ENCODE measurements at places on chromosomes 6 and 20.

DNA sequence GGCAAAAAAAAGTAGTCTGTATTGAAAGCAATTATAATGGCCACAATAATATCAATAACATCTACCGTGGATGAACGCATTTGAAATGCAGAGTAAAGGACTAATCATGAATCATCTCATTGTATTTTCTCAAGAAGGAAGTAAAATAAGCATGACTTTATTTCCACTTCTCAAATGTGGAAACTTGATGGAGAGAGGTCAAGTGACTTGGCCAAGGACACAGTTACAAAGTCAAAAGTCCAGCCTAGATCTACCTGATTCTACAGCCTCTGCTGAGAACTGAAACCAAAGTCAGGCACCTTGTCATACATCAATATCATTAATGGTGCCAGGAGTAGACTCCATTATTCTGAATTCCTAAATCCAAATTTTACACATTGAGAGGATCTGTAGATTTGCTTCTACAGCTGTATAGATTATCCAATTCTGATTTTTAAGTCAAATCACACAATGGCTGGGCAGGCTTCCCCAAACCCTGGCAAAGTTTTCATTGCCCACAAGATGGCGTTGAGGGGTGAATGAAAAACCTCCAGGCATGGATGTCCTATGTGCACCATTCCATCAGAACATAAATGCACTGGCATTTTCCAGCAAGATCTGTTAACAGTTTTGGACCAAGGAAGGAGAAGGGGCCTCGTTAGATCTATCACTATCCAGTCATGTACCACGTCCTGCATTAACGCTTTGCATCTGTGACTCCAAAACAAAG is 423.1 kb downstream of the MAFB start:
- H3K4me1 ChIP-seq, result no peaks in the 10 kb centered on the region
- no peaks in the 10 kb centered on the region for H3K27me3 ChIP-seq
- DNase-seq, result no peak
- no peak overlapping the region for H3K27ac ChIP-seq

GRCh38 chr6:132330759-132331158 is 70.5 kb downstream of the MOXD1 start:
- no peak overlapping the region for H3K4me3 ChIP-seq
- H3K27me3 ChIP-seq, result no peaks in the 10 kb centered on the region
- H3K4me1 ChIP-seq, result no peaks in the 10 kb centered on the region
- no peaks in the 10 kb centered on the region for H3K36me3 ChIP-seq

GRCh38 chr20:38121741-38122140 is 43.3 kb downstream of the TGM2 start:
- no peaks in the 10 kb centered on the region for H3K27me3 ChIP-seq
- DNase-seq, result no peak
- no peaks in the 10 kb centered on the region for H3K36me3 ChIP-seq
- no peak overlapping the region for H3K4me3 ChIP-seq
- no peak overlapping the region for H3K27ac ChIP-seq

DNA sequence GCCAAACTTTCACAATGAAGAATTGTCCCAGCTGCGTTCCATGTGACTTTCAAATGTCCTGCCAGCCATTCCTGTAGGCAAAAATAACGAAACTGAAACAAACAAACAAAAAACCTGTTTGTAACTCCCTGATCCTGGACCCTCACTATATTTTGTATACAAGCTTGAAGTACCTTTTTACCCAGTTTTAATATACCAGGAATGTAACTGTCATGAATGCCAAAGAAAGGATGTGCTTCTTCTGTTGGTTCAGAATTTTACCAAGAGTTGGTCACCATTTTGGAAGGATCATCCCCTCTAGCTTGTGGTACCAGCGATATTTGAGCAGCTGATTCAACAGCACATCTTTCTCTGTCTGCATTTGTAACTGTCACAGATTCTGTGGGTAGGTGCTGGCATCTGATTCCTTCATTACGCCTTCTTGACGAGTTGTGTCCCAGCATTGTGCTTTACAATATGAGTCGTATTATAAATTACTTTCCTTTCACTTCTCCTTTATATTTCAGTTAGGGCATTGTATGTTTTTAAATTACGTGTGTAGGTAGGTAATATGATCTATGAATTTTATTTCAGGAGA is 93.9 kb downstream of the DLGAP4 start:
- no peak overlapping the region for H3K27ac ChIP-seq
- H3K4me1 ChIP-seq, result no peaks in the 10 kb centered on the region
- H3K4me3 ChIP-seq, result no peak overlapping the region
- no peak for DNase-seq
- no peaks in the 10 kb centered on the region for H3K36me3 ChIP-seq
- peaks cover 68% of the 10 kb centered on the region for H3K27me3 ChIP-seq

- DNase-seq, result no peak
- no peaks in the 10 kb centered on the region for H3K36me3 ChIP-seq
- no peaks in the 10 kb centered on the region for H3K4me1 ChIP-seq
- H3K27me3 ChIP-seq, result no peaks in the 10 kb centered on the region
- H3K4me3 ChIP-seq, result no peak overlapping the region
Measured at GRCh38 chr6:115064680-115065079, 721.9 kb upstream of the HS3ST5 start.

DNA sequence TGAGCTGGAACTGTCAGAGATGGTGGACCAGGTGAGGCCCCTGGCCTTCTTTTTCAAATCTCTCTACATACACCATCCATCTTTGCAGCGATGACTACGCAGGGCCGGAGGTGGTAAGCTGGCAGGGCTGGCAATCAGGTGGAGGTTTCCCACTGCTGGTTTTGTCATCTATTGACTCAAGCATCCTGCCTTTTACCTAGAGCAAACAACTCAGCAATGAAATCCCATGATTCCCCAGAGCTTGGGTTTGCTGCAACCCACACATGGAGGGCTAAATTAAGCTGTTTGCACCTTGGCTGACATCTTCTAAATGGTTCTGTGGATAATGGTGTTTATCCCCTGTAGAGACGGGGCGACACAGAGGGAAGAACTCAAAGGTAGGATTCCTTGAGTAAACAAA is 170.2 kb downstream of the SCP2D1 start:
- no peak overlapping the region for H3K4me3 ChIP-seq
- no peaks in the 10 kb centered on the region for H3K36me3 ChIP-seq
- no peak overlapping the region for H3K27ac ChIP-seq
- no peaks in the 10 kb centered on the region for H3K27me3 ChIP-seq
- no peaks in the 10 kb centered on the region for H3K4me1 ChIP-seq

GRCh38 chr6:41700463-41701347 is 34.7 kb downstream of the TFEB start:
- H3K27ac ChIP-seq, result no peak overlapping the region
- H3K36me3 ChIP-seq, result no peaks in the 10 kb centered on the region
- H3K4me1 ChIP-seq, result peaks cover 11% of the 10 kb centered on the region
- no peaks in the 10 kb centered on the region for H3K27me3 ChIP-seq

GRCh38 chr20:35615667-35616464 is at the start of gene SPAG4:
TSS of gene SPAG4 (plus strand) at chr20:35615829. CDS start at chr20:35616004, 175 bp downstream.
- H3K4me3 ChIP-seq, result peak within 1 kb of the TSS; percentile 70
- no peaks in the 10 kb centered on the region for H3K36me3 ChIP-seq
- H3K27ac ChIP-seq, result peak within 1 kb of the TSS; percentile 88
- H3K27me3 ChIP-seq, result no peaks in the 10 kb centered on the region
- peak; percentile 100 for DNase-seq

GRCh38 chr6:131795366-131795765 is 12.5 kb upstream of the ENPP1 start:
- H3K36me3 ChIP-seq, result no peaks in the 10 kb centered on the region
- no peak overlapping the region for H3K27ac ChIP-seq
- DNase-seq, result no peak
- H3K4me3 ChIP-seq, result no peak overlapping the region
- no peaks in the 10 kb centered on the region for H3K27me3 ChIP-seq

GRCh38 chr6:108966855-108967755 is 118.9 kb downstream of the ARMC2 start:
- no peaks in the 10 kb centered on the region for H3K36me3 ChIP-seq
- no peak overlapping the region for H3K4me3 ChIP-seq
- no peak overlapping the region for H3K27ac ChIP-seq
- H3K27me3 ChIP-seq, result no peaks in the 10 kb centered on the region
- peaks cover 9% of the 10 kb centered on the region for H3K4me1 ChIP-seq
- no peak for DNase-seq

- H3K27me3 ChIP-seq, result no peaks in the 10 kb centered on the region
- no peaks in the 10 kb centered on the region for H3K4me1 ChIP-seq
- H3K4me3 ChIP-seq, result no peak overlapping the region
- H3K27ac ChIP-seq, result no peak overlapping the region
- H3K36me3 ChIP-seq, result no peaks in the 10 kb centered on the region
Measured at GRCh38 chr6:150535151-150535804, 64.4 kb upstream of the PLEKHG1 start.

- H3K36me3 ChIP-seq, result no peaks in the 10 kb centered on the region
- H3K27me3 ChIP-seq, result no peaks in the 10 kb centered on the region
- peaks cover 22% of the 10 kb centered on the region for H3K4me1 ChIP-seq
Measured at GRCh38 chr20:13694420-13695150, 55.9 kb upstream of the TASP1 start.

DNA sequence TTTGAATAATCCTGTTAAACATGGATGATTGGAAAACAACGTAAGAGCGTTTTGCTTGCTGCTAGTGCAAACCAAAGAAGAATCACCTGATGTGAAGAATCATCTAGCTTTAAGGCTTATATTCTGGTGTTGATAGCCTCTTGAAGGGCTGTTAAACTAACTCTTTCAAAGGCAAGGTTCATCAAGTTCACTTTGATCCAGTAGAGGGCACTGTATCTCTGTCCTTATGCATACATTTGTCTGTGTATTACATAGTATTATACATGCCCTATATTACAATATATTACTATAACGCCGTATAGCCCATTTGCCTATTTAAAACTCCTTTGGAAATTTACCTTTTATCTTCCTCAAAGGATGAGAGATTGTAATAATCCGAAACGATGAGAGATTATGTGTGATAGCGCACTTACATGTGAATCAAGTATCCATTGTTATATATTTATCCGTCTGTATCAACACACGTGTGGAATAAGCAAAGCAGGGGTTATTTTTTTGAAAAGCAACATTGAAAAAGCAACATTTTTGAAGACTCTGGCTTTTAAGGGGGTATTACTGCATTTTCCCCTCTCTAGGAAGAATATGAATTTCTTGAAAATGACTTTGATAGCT is 50.8 kb upstream of the NRN1 start:
- H3K36me3 ChIP-seq, result no peaks in the 10 kb centered on the region
- H3K27ac ChIP-seq, result no peak overlapping the region
- no peaks in the 10 kb centered on the region for H3K4me1 ChIP-seq
- H3K4me3 ChIP-seq, result no peak overlapping the region

DNA sequence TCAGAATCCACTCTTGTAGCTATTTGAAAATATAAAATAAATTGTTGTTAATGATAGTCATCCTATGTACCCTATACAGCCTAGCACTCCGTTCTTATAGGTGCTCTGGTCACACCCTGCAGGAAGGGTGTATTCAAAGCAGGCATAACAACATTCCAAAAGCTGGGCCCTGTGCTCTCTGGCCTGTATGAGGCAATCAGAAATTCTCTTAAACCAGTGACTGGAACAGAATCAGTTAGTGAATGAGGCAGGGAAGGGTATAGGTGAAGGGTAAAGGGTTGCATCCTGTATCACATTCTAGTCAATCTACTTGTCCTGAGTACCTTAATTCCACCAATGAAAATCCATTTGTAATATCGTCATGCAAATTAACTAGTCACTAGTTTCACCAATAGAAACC is 154.5 kb upstream of the ZNF217 start:
- no peaks in the 10 kb centered on the region for H3K4me1 ChIP-seq
- H3K27ac ChIP-seq, result no peak overlapping the region
- no peaks in the 10 kb centered on the region for H3K27me3 ChIP-seq
- H3K36me3 ChIP-seq, result no peaks in the 10 kb centered on the region
- H3K4me3 ChIP-seq, result no peak overlapping the region

GRCh38 chr6:26295691-26296555 is 69.1 kb upstream of the BTN3A2 start:
- no peaks in the 10 kb centered on the region for H3K27me3 ChIP-seq
- H3K4me3 ChIP-seq, result no peak overlapping the region
- no peaks in the 10 kb centered on the region for H3K4me1 ChIP-seq
- DNase-seq, result no peak
- H3K27ac ChIP-seq, result no peak overlapping the region

DNA sequence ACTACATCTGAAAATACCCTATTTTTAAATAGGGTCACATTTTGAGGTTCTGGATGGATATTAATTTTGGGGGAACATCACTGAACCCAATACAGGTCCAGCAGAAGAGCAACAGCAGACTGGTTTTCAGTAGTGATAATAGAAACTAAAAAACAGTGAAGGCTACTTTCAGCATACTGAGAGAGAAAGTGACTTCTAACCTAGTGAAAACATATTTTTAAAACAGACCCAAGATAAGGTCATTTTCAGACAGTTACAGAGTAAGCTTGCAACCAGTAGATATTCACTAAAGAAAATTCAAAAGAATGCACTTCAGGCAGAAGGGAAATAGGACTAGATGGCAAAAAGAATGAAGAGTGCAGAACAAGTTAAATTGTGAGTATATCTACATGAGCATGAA is 42.0 kb upstream of the TMEM244 start:
- no peaks in the 10 kb centered on the region for H3K4me1 ChIP-seq
- H3K27ac ChIP-seq, result no peak overlapping the region
- no peaks in the 10 kb centered on the region for H3K36me3 ChIP-seq
- H3K27me3 ChIP-seq, result no peaks in the 10 kb centered on the region
- H3K4me3 ChIP-seq, result no peak overlapping the region
- no peak for DNase-seq

DNA sequence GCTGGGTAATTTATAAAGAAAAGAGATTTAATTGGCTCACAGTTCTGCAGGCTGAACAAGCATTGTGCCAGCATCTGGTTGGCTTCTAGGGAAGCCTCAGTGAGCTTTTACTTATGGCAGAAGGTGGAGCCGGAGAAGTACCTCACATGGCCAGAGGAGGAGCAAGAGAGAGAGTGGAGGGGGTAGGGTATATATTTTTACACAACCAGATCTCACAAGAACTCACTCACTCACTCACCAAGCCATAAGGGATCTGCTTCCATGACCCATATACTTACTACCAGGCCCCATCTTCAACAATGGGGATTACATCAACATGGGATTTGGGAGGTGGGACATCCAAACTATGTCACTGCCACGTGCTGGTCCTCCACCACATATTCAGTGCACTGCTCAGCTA is 152.6 kb upstream of the PRND start:
- no peaks in the 10 kb centered on the region for H3K27me3 ChIP-seq
- no peak overlapping the region for H3K4me3 ChIP-seq
- no peak for DNase-seq
- no peak overlapping the region for H3K27ac ChIP-seq

DNA sequence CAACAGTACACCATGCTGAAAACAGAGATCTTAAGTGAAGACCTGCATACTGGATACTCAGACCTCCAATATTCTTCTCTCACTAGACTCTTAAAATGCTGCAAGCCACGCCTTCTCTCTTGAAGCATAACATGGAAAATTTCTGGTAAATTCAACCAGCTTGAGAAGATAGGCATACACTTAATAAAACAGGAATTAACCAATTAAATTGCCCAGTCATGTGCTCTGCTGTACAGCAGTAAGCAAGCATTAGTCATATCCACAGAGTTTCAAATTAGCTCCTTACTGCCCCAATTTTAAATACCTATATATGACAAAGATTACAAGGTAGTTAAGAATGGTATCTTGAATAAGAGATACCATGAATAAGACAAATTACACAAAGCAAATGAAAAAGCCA is 53.8 kb downstream of the C6orf58 start:
- H3K36me3 ChIP-seq, result no peaks in the 10 kb centered on the region
- H3K27me3 ChIP-seq, result no peaks in the 10 kb centered on the region
- DNase-seq, result no peak
- no peak overlapping the region for H3K27ac ChIP-seq
- H3K4me3 ChIP-seq, result no peak overlapping the region
